ENCODE measurements at places on chromosomes 5 and 9. TPM values are rescaled to one million over a fixed set of nuclear protein-coding genes. Genes with fewer than 3 reads are reported as not detected.

- no peak for DNase-seq
- H3K27ac ChIP-seq, result no peak overlapping the region
- H3K4me3 ChIP-seq, result no peak overlapping the region
Measured at GRCh38 chr5:93417490-93417889, 163.5 kb downstream of the NR2F1-AS1 start.

DNA sequence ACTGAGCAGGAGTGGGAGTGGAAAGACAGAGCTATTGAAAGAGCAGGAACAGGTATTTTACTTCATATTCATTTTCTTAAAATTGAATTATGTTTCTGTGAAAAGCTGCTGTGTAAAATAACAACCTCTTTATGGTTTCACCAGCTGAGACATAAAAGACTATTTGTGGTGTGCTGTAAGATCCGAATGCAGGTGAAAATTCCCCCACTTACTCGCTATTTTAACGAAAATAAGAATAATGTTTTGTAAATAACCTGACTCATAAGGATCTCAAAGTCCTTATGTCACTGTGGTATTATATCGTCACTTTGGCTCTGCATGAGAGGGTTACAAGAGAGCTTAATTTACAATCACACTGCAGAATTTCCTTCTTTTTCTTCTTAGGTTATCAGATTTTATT, 65.3 kb upstream of the NFIB start:
- H3K4me3 ChIP-seq, result no peak overlapping the region
- DNase-seq, result no peak
- no peaks in the 10 kb centered on the region for H3K4me1 ChIP-seq
- no peak overlapping the region for H3K27ac ChIP-seq
- no peaks in the 10 kb centered on the region for H3K36me3 ChIP-seq

DNA sequence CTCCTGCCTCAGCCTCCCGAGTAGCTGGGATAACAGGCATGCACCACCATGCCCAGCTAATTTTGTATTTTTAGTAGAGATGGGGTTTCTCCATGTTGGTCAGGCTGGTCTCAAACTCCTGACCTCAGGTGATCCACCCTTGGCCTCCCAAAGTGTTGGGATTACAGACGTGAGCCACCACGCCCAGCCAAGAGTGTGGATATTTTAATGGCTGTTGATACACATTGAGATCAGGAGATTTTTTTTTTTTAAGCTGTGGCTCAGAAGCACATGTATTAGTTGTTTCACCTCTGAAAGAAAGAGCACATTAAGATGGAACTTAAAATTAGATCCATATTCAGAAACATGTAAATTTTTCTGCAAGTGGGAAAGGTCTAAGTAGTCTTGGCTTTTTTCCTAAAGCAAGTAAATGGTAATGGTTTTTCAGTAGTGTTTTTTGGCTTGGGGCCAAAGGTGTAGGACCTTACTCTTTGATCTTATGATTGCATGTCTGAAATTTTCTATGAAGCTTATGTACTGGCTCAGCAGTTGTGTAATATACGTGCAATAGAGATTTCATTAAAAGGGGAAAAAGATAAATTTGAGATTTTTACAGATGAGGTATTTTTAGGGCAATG, 9.9 kb downstream of the RBM27 start:
- no peaks in the 10 kb centered on the region for H3K27me3 ChIP-seq
- no peak for DNase-seq
- peaks cover 2% of the 10 kb centered on the region for H3K36me3 ChIP-seq
- H3K4me1 ChIP-seq, result peaks cover 5% of the 10 kb centered on the region
- H3K27ac ChIP-seq, result no peak overlapping the region
- no peak overlapping the region for H3K4me3 ChIP-seq

- no peaks in the 10 kb centered on the region for H3K36me3 ChIP-seq
- no peaks in the 10 kb centered on the region for H3K27me3 ChIP-seq
Measured at GRCh38 chr9:99387431-99387830, 165.3 kb downstream of the SEC61B start.

DNA sequence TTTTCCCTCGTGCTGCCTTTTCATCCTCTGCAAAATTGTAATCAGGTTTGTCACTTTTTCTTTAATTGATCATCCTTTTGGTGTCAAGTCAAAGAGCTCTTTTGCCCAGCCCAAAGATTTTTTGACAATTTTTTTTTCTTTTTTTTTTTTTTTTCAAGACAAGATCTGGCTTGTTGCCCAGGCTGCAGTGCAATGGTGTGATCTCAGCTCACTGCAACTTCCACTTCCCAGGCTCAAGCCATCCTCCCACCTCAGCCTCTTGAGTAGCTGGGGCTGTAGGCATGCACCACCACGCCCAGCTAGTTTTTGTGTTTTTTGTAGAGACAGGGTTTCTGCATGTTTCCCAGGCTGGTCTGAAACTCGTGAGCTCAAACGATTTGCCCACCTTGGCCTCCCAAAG, 36.7 kb downstream of the CDK7 start:
- H3K27me3 ChIP-seq, result no peaks in the 10 kb centered on the region
- H3K4me3 ChIP-seq, result no peak overlapping the region
- H3K27ac ChIP-seq, result peak overlapping the region; percentile 26
- peaks cover 13% of the 10 kb centered on the region for H3K36me3 ChIP-seq

DNA sequence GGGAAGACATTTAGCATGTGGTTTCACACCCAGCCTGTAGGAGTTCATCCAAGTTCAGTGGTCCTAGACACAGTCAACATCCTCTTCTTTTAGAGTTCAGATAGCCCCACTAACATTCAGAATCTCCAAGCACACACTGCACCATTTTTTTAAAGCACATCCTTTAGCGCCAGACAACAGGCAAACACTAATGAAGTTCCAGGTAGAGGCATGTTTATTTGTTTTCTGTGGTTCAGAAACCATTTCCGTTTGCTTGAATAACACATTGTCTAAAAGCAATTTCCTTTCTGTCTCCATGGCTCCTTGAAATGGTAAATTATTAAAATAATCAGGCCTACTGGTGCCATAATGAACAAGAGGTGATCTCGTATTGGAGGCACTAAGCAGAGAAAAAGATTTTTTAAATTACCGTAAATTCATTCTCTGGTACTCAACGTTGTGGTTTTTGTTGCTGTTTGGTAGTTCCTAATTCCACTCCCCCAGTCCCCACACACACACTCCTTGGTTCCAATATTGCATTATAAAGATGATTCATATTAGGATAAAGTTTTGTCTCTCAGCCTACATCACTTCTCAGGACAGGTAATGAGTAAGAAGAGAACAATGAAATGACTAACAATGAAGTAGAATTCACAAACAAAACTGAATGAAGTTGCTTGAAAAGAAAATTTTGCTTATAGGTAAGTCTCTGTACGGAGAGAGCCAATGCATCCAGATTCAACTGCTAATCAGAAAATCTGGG, 153.1 kb downstream of the PCSK1 start:
- no peak for DNase-seq
- no peaks in the 10 kb centered on the region for H3K36me3 ChIP-seq
- H3K4me3 ChIP-seq, result no peak overlapping the region
- no peak overlapping the region for H3K27ac ChIP-seq

GRCh38 chr5:61465066-61465465, 133.0 kb downstream of the ZSWIM6 start:
- H3K27ac ChIP-seq, result peak overlapping the region; percentile 16
- no peak for DNase-seq
- H3K27me3 ChIP-seq, result no peaks in the 10 kb centered on the region
- peaks cover 2% of the 10 kb centered on the region for H3K36me3 ChIP-seq

DNA sequence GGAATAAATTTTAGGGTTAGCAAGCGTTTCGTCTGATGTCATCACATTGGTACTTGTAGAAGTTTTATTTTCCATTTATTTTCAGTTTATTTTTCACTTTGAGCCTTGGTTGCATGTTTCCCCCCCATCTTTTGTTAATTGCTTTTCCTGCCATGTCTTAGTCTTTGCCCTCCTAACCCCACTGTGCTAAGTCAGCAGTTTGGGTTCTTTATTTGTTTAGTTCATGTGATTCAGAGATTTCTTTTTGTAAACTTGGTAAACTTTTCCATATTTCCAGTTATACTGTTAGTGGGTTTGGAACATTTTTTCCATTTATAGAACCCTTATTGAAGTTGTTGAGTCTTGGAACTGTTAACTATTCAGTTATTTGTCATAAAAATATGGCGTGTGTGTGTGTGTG, 252.9 kb upstream of the ANKH start:
- no peaks in the 10 kb centered on the region for H3K4me1 ChIP-seq
- DNase-seq, result no peak
- H3K27ac ChIP-seq, result peak overlapping the region; percentile 15
- H3K36me3 ChIP-seq, result no peaks in the 10 kb centered on the region

GRCh38 chr5:91541696-91542095, 158.6 kb upstream of the ARRDC3 start:
- DNase-seq, result no peak
- no peak overlapping the region for H3K4me3 ChIP-seq
- H3K27ac ChIP-seq, result no peak overlapping the region
- no peaks in the 10 kb centered on the region for H3K27me3 ChIP-seq

DNA sequence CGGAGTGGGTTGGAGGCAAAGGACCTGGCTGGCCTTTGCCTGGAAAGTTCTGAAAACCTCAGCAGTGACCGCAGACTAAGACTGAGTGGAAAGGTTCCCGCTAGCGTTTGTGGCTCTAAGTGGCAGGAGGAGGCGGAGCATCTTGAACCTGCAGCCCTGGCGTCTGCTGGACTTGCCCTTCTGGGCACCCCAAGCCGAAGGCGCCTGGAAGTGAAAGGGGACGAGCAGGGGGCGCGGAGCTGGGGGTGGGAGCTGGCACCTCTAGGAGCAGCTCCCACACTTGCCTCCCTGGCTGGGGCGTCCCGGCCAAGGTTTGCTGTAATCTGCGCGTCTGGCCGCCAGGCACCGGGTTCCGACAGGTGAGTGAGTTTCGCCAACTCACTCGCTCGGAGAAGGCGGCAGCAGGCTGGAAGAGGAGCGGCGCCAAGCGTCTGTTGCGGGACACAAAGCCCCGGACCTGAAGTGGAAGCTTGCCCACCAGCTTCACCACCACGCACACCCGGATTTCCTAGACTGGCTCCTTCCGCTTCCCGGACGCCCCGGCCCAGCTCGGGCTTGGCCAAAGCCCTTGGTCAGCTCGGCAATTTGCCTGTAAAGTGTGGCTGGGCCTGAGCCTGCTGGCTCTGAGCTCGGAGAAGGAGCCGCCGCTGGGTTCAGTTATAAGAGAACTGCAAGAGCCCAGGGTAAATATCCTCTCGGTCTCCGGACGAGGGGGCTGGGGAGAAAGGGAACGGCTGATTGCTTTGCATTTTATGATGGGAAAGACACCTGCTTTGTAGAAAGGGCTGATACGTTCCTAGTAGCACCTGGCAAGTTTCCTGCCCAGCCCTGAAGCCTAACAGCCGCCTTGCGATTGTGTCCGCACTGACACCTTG, at the start of gene GNA14:
GNA14 (minus strand) TSS at position 89 of the 875 bp plus-strand sequence. CDS start 529 bp downstream, outside the sequence.
- peak within 1 kb of the TSS; percentile 56 for H3K4me3 ChIP-seq
- H3K36me3 ChIP-seq, result peaks cover 2% of the 10 kb centered on the region
- no peak for DNase-seq
- peaks cover 5% of the 10 kb centered on the region for H3K4me1 ChIP-seq
- peaks cover 30% of the 10 kb centered on the region for H3K27me3 ChIP-seq
- H3K27ac ChIP-seq, result no peak within 1 kb of the TSS

- no peaks in the 10 kb centered on the region for H3K36me3 ChIP-seq
- H3K27ac ChIP-seq, result no peak overlapping the region
- no peak for DNase-seq
- H3K4me3 ChIP-seq, result no peak overlapping the region
Measured at GRCh38 chr9:108056084-108056804, 566.7 kb upstream of the KLF4 start.

GRCh38 chr5:119028575-119028974, 40.2 kb upstream of the DTWD2 start:
- H3K27me3 ChIP-seq, result no peaks in the 10 kb centered on the region
- no peak for DNase-seq
- no peak overlapping the region for H3K27ac ChIP-seq
- H3K4me1 ChIP-seq, result no peaks in the 10 kb centered on the region
- H3K4me3 ChIP-seq, result no peak overlapping the region

- no peaks in the 10 kb centered on the region for H3K4me1 ChIP-seq
- no peak overlapping the region for H3K27ac ChIP-seq
- no peak for DNase-seq
- H3K27me3 ChIP-seq, result no peaks in the 10 kb centered on the region
Measured at GRCh38 chr9:98900244-98900643, 43.5 kb upstream of the COL15A1 start.

DNA sequence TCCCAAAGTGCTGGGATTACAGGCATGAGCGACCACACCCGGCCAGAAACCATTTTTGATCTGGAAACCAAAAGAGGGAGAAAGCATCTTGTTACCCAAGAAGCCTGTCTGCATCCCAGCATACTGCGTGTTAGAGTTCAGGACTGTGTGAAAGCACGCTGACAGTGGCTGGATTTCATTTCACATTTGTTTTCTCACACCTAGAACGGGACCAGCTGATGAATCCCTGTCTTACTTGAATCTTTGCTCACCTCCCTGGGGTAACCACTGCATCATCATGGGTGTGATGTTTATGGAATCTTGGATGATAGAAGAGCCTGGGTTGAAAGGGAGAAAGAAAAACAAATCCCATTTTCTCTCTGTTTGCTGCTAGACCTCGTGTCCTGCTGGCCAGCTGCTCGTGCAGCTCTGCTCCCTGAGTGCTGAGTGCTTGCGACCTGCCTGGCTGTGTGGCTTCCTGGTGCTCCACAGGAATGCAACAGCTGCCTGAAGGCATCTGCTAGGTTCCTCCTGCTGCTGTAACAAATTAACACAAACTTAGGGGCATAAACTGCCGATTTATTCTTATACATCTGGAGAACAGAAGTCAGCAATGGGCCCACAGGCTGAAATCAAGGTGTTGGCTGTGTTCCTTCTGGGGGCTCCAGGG, 378.3 kb upstream of the DAP start:
- peaks cover 12% of the 10 kb centered on the region for H3K36me3 ChIP-seq
- no peak overlapping the region for H3K27ac ChIP-seq
- no peak for DNase-seq
- H3K4me3 ChIP-seq, result no peak overlapping the region
- no peaks in the 10 kb centered on the region for H3K4me1 ChIP-seq

BAAT gene
- 0.36 TPM for total RNA-seq

AJM1 gene
- total RNA-seq, result 5.1 TPM

ZNF608 gene
- total RNA-seq, result 148 TPM

ELOVL7 gene
- total RNA-seq, result 18.0 TPM

AQP3 gene
- total RNA-seq, result 6.9 TPM

CREBRF gene
- total RNA-seq, result 17.8 TPM

ANKRD34B gene
- total RNA-seq, result 0.17 TPM

CDH9 gene
- total RNA-seq, result not detected

TNC gene
- 5.1 TPM for total RNA-seq

PLPP6 gene
- 21.2 TPM for total RNA-seq
